Midbrain (tissue), 1 donor: ENCODE measurements at places on chromosomes 2 and 18.
A peak's percentile ranks its signal among the peaks of the same experiment; 100 is the strongest.

DNA sequence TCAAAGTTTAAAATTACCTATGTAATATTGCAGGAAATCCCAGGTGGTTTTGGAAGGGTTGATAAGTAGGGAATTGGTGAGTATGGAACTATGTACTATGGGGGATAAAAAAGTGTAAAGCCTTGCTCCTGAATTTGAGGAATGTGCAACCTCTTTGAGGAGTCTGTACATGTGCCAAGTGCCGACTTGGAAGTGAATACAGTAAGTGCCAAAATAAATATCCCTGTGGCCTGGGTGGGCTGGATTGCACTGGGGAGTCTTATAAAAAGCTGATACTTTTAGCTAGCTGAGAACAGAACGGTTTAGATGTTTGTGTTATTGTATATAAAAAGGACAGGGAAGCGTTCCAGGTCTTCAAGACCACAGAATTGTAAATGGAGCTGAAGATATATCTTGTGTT is 317.1 kb upstream of the LRRTM1 start:
- DNase-seq, result no peak

DNA sequence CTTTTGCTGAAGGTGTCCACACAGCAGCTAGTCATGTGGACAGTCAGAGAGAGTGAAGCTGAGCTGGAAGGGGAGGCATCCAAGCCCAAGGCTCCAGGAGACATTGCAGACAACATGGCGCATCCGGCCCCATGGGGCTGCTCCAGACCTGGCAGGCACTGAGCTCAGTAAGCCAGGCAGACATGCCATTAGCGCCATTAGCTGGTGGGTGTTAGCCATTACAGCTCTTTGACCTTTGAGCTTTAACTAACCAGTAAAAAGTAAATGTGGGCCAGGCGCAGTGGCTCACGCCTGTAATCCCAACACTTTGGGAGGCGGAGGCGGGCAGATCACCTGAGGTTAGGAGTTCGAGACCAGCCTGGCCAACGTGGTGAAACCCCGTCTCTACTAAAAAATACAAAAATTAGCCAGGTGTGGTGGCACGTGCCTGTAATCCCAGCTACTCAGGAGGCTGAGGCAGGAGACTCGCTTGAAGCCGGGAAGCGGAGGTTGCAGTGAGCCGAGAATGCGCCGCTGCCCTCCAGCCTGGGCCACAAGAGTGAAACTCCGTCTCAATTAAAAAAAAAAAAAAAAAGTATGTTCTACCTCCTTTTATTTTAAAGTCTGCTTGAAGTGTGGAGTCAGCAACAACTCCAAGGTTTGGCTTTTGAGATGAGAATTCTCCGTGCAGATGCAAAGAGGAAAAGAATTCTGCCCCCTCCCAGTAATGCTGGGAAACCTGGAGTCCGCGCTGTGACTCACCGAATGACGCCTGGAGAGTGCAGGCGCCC is 69.4 kb downstream of the TWSG1 start:
- DNase-seq, result no peak

GRCh38 chr2:235229236-235229635 is 264.6 kb upstream of the AGAP1 start:
- DNase-seq, result no peak

DNA sequence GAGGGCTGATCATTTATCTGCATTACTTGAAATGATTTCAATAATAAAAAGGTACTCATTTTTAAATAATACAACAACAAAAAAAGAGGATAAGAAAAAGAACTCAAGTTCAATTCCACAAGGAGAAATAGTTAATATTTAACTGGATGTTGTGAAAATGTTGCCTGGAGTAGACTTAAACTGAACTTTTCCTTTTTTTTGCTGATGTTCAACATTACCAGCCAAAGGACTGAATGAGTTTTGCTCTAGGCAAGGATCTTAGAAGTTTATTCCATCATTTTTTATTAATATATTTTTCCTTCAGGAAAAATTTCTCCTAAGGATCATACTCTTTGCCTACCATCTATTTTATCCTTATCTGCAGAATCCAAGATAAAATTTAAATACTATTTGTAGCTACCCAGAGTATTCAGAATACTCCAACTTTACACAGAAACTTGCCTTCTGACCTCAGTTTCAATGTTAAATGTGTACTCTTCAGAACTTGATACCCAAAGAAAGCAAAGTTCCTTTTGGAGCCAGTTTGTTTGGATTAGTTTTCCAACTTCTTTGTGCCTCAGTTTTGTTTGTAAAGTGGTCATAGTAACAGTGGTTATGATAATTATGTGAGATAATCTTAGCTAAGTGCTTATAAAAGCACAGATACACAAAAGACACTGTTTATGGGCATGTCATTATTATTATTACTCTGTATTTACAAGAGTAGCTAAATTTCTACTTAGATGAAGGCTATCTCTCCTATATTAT is 12.8 kb downstream of the CKAP2L start:
- DNase-seq, result no peak

- DNase-seq, result peak; percentile 62
Measured at GRCh38 chr2:101736861-101737291, 39.4 kb downstream of the MAP4K4 start.

GRCh38 chr18:60593249-60593648 is 220.7 kb upstream of the MC4R start:
- DNase-seq, result no peak

GRCh38 chr2:4597400-4597799 is 894.0 kb downstream of the DCDC2C start:
- no peak for DNase-seq

DNA sequence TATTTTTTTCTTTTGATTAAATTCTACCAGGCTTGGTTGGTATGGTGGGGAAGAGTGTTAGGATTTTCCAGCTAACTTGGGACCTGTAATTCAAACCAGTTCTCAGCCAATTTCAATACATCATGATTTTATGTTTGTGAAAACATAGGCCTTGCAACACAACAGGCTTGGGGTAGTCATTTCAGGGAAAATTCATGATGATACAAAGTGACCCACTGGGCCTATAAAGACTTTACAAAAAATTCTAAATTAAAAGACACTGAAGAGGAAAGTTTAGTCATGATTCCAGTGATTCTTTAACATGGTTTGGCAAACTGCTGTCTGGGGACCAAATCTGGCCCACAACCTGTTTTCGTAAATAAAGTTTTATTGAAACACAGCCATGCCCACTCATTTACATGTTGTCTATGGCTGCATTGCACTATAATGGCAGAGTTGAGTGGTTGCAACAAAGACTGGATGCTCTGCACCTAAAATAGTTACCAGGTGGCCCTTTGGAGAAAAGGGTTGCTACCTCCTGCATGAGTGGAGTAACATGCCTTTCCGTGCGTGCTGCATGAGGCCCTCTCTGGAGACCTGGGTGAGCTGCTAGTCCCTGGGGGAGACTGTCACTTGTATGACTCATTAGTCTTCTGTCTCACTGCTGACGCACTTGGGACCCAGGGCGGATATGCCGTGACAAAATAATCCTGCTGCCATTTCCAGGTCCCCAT is 73.6 kb downstream of the NPAS2 start:
- no peak for DNase-seq

- DNase-seq, result no peak
Measured at GRCh38 chr2:100554798-100555407, 7.9 kb upstream of the PDCL3 start.

- no peak for DNase-seq
Measured at GRCh38 chr2:16034151-16034974, 94.0 kb downstream of the MYCN start.

DNA sequence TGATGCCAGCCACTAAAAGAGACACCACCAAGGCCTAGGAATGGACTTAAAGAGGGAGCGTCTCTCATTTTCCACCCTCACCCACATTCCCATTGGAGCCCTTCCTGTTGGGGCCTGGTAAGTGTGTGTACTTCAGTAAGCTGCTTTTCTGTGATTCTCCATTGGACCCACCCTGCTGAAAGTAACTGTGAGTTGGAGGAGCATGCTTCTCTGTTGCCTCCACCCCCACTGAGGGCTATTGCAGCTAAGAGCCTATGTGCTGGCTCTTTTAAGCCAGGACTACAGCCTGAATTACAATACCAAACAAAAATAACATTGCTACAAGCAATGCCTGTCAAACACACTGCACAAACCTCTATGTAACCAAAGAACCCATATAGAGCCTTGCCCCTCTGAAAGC is 81.1 kb downstream of the TRABD2A start:
- DNase-seq, result no peak

- DNase-seq, result peak; percentile 50
Measured at GRCh38 chr2:8298783-8299182, 383.1 kb upstream of the ID2 start.

DNA sequence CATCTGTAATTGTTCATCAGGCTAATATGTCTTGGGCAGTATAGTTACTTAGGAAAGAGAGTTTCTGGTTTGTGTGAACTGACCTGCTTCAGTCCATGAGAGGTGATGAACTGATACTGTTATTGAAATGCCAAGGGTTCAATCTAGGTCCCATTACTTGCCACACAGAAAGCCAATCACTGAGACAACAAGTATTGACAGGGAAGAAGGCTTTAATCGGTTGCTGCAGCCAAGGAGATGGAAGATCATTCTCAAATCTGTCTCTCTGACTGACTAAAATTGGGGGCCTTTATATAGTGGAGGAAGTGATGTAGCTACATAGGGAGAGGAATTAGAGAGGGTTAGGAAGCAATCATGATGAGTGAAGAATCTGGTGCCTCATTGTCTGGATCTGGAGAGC is 19.9 kb upstream of the FAM98A start:
- no peak for DNase-seq

DNA sequence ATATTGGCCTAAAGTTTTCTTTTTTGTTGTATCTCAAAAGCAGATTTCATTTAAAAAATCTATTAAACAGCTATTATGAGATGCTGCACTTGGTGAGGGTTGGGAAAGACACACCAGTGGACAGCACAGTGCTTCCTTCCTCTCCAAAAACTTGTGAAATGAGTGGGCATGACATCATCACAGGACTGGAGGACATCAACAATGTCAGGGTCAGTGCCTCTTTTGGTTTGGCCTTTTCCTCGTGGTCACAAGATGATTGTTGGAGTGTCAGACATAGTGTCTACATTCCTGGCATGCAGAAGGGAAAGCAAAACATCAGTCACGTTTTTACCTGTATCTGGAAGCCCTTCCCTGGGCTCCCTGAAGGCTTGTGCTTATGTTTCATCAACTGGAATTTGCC is 49.6 kb downstream of the IL1R2 start:
- peak; percentile 3 for DNase-seq

DNA sequence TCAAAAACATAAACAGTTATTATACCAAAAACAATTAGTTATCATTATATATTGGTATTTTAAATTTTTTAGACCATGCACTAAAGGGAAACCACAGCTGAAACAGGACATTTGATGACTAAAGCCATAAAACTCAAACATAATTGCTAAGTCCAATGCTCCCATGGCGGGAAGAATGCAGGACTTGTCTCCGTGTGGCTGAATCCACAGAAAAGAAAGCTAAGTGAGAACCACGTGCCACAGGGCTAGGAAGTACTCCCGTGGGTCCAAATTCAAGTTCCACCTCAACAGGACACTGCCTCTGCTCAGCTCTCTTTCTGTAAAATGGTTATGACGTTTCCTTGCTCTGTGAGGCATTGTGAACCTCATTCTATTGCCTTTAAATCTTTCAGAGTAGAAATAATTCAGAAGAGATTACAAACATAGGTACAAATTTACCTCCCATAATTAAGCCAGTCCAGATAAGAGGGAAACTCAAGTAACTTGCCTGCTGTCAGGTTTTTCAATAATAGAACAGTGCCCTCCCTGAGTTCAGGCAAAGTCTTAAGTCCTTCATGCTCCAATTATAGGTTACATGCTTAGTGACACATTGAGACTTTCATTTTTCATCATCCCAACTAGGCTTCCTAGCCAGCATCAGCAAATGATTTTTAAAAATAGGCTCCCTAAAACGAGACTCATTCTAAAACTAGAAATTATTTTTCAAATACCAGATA is 36.7 kb downstream of the FTCDNL1 start:
- no peak for DNase-seq

GRCh38 chr2:204538182-204539018 is 6.9 kb upstream of the PARD3B start:
- no peak for DNase-seq

GRCh38 chr2:43731211-43731610 is 42.6 kb upstream of the DYNC2LI1 start:
- DNase-seq, result no peak

DNA sequence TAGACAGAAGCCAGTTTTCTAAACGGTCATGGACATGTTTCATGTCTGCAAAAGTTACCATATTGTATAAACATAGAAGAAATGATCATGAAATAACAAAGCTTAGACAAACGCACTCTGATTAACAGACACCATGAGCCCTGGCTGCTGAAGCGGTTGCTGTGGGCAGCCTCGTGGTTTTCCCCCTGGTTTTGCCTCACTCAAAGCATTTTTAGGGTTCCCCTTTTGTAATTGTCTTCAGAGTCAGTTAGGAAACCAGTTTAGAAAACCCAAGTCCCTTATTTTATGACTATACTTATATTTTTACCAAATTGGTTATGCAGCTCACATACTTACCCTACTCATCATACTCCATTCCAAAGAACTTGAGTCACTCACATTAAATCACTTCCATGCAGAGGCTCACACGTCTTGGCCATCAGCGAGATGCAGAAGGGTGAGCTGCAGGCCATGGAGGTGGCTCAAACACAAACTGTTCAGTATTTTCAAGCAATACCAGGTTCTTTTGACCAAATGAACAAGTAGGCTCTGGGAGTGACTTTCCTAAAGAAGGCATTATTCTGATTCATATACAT is 105.6 kb upstream of the SALL3 start:
- no peak for DNase-seq

- DNase-seq, result no peak
Measured at GRCh38 chr2:100865816-100866460, 46.0 kb downstream of the NPAS2 start.

- DNase-seq, result no peak
Measured at GRCh38 chr18:47582093-47582492, 330.6 kb upstream of the SKOR2 start.
